ENCODE measurements at places on chromosomes 3 and 15. TPM values are rescaled to one million over a fixed set of nuclear protein-coding genes. Genes with fewer than 3 reads are reported as not detected.

Gene ACAD9
- 26.1 TPM for polyA plus RNA-seq

Gene GOLGA6B
- polyA plus RNA-seq = not detected

Gene ZDHHC19
- polyA plus RNA-seq = not detected

Gene THOC7
- polyA plus RNA-seq = 95.2 TPM

Gene ZFAND6
- 124 TPM for polyA plus RNA-seq

Gene SCAMP2
- polyA plus RNA-seq = 145 TPM

Gene SAMMSON
- polyA plus RNA-seq = not detected

Gene GATM
- polyA plus RNA-seq = 0.16 TPM

Gene VILL
- polyA plus RNA-seq = 15.5 TPM

Gene RBMS3
- 18.8 TPM for polyA plus RNA-seq

Gene GOLGA8G
- not detected for polyA plus RNA-seq

Gene MYLK
- polyA plus RNA-seq = 0.15 TPM

Gene UBL7
- 145 TPM for polyA plus RNA-seq

Gene ACP3
- polyA plus RNA-seq = not detected

Gene SUCNR1
- polyA plus RNA-seq = not detected

Gene SHF
- polyA plus RNA-seq = 0.98 TPM

Gene ZNF774
- polyA plus RNA-seq = not detected

Gene FOXB1
- polyA plus RNA-seq = 0.46 TPM

Gene ZWILCH
- polyA plus RNA-seq = 15.7 TPM

Gene ARHGEF26
- polyA plus RNA-seq = not detected

Gene GOLGA8S
- not detected for polyA plus RNA-seq

Gene AP3B2
- not detected for polyA plus RNA-seq

Gene ANKUB1
- polyA plus RNA-seq = not detected

Gene SLC28A1
- polyA plus RNA-seq = not detected

Gene UNC13C
- polyA plus RNA-seq = not detected

Gene GPR171
- 118 TPM for polyA plus RNA-seq

Gene LRRC3B
- not detected for polyA plus RNA-seq

Gene CHRD
- polyA plus RNA-seq = not detected

Gene TERC
- polyA plus RNA-seq = not detected

Gene LMAN1L
- not detected for polyA plus RNA-seq

Gene CCR3
- 43.9 TPM for polyA plus RNA-seq

Gene GOLGA6L4
- not detected for polyA plus RNA-seq

Gene LIPH
- polyA plus RNA-seq = not detected

Gene SH3GL3
- not detected for polyA plus RNA-seq

Gene AGTR1
- polyA plus RNA-seq = not detected

Gene CAMKV
- not detected for polyA plus RNA-seq

Gene SCAMP5
- polyA plus RNA-seq = 0.25 TPM

Gene ASB14
- polyA plus RNA-seq = 0.28 TPM

Gene MASP1
- polyA plus RNA-seq = not detected

Gene GUCA1C
- not detected for polyA plus RNA-seq

Gene ARIH2
- polyA plus RNA-seq = 110 TPM

Gene RTF1
- polyA plus RNA-seq = 21.0 TPM

Gene NISCH
- 17.4 TPM for polyA plus RNA-seq

Gene GLDN
- polyA plus RNA-seq = not detected
